ENCODE measurements at places on chromosomes 2 and 18. TPM values are rescaled to one million over a fixed set of nuclear protein-coding genes. Genes with fewer than 3 reads are reported as not detected.

Gene ICOS
- 0.07 TPM for total RNA-seq

Gene C2orf80
- 0.39 TPM for total RNA-seq

Gene PSMA8
- not detected for total RNA-seq

Gene FBLN7
- total RNA-seq = 0.80 TPM

Gene CDK5R2
- total RNA-seq = 0.26 TPM

Gene C2orf15
- 7.0 TPM for total RNA-seq

Gene UGT1A4
- not detected for total RNA-seq

Gene ABCB11
- 0.02 TPM for total RNA-seq

Gene TCF23
- total RNA-seq = 0.14 TPM

Gene RFTN2
- 1.1 TPM for total RNA-seq

Gene CROCC2
- total RNA-seq = not detected

Gene ADD2
- 187 TPM for total RNA-seq

Gene EHD3
- total RNA-seq = 9.8 TPM

Gene ATIC
- 285 TPM for total RNA-seq

Gene RSAD2
- not detected for total RNA-seq

Gene TSPYL6
- not detected for total RNA-seq

Gene LOXHD1
- total RNA-seq = 0.35 TPM

Gene VPS4B
- 44.1 TPM for total RNA-seq

Gene DSG1
- not detected for total RNA-seq

Gene CAVIN2
- 0.14 TPM for total RNA-seq

Gene TCF4
- total RNA-seq = 100 TPM

Gene BOLL
- total RNA-seq = not detected

Gene GCG
- total RNA-seq = 0.14 TPM

Gene CTDP1
- 34.5 TPM for total RNA-seq

Gene KIAA2012
- total RNA-seq = not detected

Gene POLE4
- 36.4 TPM for total RNA-seq

Gene TUBB8B
- total RNA-seq = 1.2 TPM

Gene GATA6
- 0.21 TPM for total RNA-seq
